ENCODE measurements at places on chromosomes 11 and 22. TPM values are rescaled to one million over a fixed set of nuclear protein-coding genes. Genes with fewer than 3 reads are reported as not detected.

OR4D9 gene
- total RNA-seq: not detected

ARHGAP42 gene
- 7.2 TPM for total RNA-seq

OR51B2 gene
- not detected for total RNA-seq

NFRKB gene
- total RNA-seq: 9.5 TPM

CLNS1A gene
- 71.5 TPM for total RNA-seq

FAM118A gene
- 21.1 TPM for total RNA-seq

NAP1L4 gene
- 154 TPM for total RNA-seq

ABCG4 gene
- total RNA-seq: 1.5 TPM

BARX2 gene
- not detected for total RNA-seq

POTEH gene
- not detected for total RNA-seq

GSTT2B gene
- 3.4 TPM for total RNA-seq

PDE2A gene
- total RNA-seq: 38.5 TPM

RFPL1 gene
- not detected for total RNA-seq

ANKRD13D gene
- total RNA-seq: 11.6 TPM

TRPC6 gene
- 0.16 TPM for total RNA-seq

OR8A1 gene
- total RNA-seq: not detected
